Thoracic aorta (tissue), 2 donors: ENCODE measurements at places on chromosomes 6 and 20.
A peak's percentile ranks its signal among the peaks of the same experiment; 100 is the strongest.

DNA sequence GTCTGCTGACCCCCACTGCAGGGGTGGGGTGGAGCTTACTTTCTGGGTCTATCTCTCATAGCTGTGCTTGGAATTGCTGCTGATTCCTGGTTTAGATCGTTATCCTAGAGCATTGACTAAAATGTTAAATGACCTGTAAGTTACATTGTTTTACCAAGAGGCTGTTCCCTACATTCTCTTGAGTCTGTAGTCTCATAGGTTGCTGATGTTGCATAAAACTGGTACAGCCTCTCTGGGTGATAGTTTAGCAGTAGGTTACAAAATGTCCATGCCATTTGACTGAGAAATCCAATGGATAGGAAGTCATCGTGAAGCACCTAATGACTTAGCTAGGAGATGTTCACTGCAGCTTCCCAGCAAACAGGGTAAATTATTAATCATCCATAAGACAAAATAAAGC lies 62.4 kb downstream of the TPD52L1 start:
- DNase-seq, result no peak

- DNase-seq, result no peak
Observed at GRCh38 chr20:4192378-4193068, 177.2 kb upstream of the RNF24 start.

GRCh38 chr20:12372557-12372956 lies 454.9 kb downstream of the BTBD3 start:
- DNase-seq, result no peak

DNA sequence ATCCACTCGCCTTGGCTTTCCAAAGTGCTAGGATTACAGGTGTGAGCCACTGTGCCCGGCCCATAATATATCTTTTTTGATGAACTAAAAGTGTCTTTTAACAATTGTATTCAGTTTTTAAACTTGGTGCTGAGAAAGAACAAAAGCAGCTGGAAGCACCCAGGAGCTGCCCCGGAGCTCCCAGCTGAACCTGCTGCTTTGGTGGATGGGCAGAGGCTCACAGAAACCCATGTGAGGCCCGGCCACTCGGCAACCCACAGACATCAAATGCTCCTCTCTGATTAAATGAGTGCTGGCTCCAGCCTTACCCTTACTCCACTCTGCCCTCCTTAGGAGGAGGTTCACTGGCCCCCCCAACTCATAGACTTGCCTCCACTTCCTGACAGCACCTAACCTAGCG lies 59.4 kb upstream of the FRMD1 start:
- DNase-seq, result no peak

- DNase-seq, result peak; percentile 40
Observed at GRCh38 chr6:163413345-163414116, 987 bp upstream of the QKI start.

DNA sequence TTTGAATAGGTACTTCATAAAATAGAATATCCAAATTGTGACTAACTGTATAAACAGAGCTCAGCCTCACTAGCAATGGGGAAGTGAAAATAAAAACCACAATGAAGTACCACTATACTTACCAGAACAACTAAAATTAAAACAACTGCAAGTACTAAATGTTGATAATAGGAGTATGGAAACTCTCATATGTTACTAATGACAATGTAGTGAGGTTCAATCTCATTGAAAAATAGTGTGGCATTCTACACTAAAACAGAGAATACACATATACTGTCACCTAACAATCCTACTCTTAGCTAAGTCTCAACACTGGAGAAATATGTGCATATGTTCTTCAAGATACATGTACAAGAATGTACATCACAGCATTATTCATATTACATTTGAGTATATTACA lies 132.0 kb upstream of the CARMIL1 start:
- no peak for DNase-seq

- DNase-seq, result no peak
Observed at GRCh38 chr6:25458485-25458884, 179.3 kb downstream of the CARMIL1 start.

DNA sequence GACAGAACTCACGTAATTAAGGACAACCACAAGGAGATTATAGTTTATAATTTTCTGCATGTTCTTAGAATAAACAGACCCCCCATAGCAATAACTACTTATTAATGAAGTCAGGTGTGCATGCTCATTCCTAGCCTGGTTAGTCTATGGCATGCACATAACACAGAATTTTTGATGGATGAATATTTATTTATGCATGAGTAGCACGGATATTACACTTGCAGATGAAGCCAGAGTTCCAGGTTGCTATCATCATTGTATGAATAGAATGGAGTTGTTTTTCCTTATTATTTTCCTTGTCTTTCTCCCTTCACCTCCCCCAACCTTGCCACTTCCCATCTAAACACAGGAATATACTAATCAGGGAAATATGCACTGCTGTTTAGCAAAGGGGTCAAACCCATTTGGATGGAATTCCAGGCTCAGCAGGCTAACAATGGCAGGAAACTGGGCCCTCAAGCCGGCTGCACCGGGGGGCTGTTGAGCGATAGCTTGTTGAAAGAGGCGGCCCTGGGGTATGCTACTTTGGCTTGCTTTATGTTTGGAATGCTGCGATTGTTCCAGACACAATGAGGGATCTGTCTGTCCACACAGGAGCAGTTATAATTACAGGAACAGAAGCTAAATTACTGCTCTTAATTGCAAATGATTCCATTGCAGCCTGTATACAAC lies 112.6 kb downstream of the TMEM170B start:
- DNase-seq, result no peak

DNA sequence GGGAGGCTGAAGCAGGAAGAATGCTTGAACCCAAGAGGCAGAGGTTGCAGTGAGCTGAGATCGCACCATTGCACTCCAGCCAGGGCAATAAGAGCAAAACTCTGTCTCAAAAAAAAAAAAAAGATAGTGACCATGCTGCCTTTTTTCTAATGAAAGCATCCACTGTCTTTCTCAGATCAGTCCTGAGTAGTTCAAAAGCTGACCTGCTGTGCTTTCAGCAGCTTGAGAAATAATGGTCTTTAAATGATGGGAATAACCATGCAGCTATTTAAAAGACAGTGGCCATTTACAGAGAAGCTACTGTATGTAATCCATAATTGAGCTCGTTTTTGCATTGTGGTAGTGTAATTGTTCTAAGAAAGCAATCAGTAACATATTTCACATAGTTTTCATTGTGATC lies 36.1 kb downstream of the DSTN start:
- DNase-seq, result no peak

GRCh38 chr20:59667981-59668515 lies 63.7 kb downstream of the PHACTR3 start:
- no peak for DNase-seq
